ENCODE measurements at places on chromosomes 5 and 9. TPM values are rescaled to one million over a fixed set of nuclear protein-coding genes. Genes with fewer than 3 reads are reported as not detected.
A peak's percentile ranks its signal among the peaks of the same experiment; 100 is the strongest.

GRCh38 chr9:4594994-4595393 lies 67.1 kb upstream of the PLPP6 start:
- H3K27me3 ChIP-seq = no peaks in the 10 kb centered on the region
- H3K27ac ChIP-seq = peak overlapping the region; percentile 48
- no peak for DNase-seq
- no peak overlapping the region for H3K4me3 ChIP-seq
- H3K4me1 ChIP-seq = peaks cover 49% of the 10 kb centered on the region

DNA sequence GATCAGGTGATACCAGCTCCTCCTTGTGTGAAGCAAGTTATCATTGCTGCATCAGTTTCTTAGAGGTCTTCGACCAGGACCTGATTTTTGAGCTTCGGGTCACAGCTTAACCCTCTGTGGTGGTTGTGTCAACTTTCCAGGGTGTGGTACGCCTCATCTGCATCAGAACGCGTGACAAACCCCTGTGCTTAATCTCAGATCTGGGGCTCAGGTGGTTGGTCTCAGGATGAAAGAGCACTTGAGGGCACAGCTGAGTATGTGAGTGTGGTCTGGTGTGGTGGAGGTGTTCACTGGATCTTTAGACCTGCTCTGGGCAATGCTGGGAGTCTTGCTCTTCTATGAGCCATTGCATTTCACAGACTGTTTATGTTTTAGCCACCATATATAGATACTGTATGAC lies 64.1 kb downstream of the OSTF1 start:
- peaks cover 4% of the 10 kb centered on the region for H3K36me3 ChIP-seq
- no peaks in the 10 kb centered on the region for H3K27me3 ChIP-seq
- H3K4me1 ChIP-seq = peaks cover 21% of the 10 kb centered on the region
- no peak overlapping the region for H3K27ac ChIP-seq
- DNase-seq = no peak
- no peak overlapping the region for H3K4me3 ChIP-seq

GRCh38 chr5:89087128-89087527 lies 204.1 kb upstream of the MEF2C start:
- no peak overlapping the region for H3K27ac ChIP-seq
- H3K4me1 ChIP-seq = no peaks in the 10 kb centered on the region
- H3K36me3 ChIP-seq = no peaks in the 10 kb centered on the region
- no peak for DNase-seq
- no peak overlapping the region for H3K4me3 ChIP-seq

GRCh38 chr5:108109059-108109458 lies 272.8 kb downstream of the FBXL17 start:
- no peak for DNase-seq
- H3K27ac ChIP-seq = no peak overlapping the region
- no peaks in the 10 kb centered on the region for H3K4me1 ChIP-seq
- H3K36me3 ChIP-seq = no peaks in the 10 kb centered on the region
- H3K27me3 ChIP-seq = no peaks in the 10 kb centered on the region
- H3K4me3 ChIP-seq = no peak overlapping the region

- H3K27me3 ChIP-seq = no peaks in the 10 kb centered on the region
- DNase-seq = no peak
- no peaks in the 10 kb centered on the region for H3K4me1 ChIP-seq
- H3K36me3 ChIP-seq = peaks cover 8% of the 10 kb centered on the region
- H3K4me3 ChIP-seq = no peak overlapping the region
- H3K27ac ChIP-seq = no peak overlapping the region
These were observed 21.5 kb downstream of the XPA start for GRCh38 chr9:97675655-97676054.

DNA sequence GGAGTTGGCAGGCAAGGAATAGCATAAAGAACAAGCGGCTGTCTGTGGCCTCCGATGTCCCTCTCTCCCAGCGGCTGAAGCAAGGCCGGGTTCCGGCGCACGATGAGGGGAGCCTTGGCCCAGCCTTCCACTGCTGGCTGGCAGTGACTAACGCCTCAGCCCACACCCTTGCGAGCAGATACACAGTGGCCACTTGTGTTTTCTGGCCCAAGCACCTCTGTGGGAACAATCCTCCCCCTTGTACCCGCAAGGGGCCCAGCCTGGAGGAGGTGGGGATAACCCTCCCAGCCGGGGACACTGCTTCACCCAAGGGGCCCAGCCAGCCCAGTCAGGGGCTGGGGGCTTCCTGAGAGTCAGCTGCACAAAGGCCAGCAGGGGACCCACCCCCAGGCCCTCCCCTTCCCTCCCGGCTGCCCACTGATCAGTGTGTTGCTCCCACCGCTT lies 23.2 kb downstream of the STK10 start:
- H3K4me3 ChIP-seq = no peak overlapping the region
- peaks cover 12% of the 10 kb centered on the region for H3K36me3 ChIP-seq
- peaks cover 8% of the 10 kb centered on the region for H3K27me3 ChIP-seq
- H3K27ac ChIP-seq = no peak overlapping the region
- no peak for DNase-seq
- peaks cover 8% of the 10 kb centered on the region for H3K4me1 ChIP-seq

DNA sequence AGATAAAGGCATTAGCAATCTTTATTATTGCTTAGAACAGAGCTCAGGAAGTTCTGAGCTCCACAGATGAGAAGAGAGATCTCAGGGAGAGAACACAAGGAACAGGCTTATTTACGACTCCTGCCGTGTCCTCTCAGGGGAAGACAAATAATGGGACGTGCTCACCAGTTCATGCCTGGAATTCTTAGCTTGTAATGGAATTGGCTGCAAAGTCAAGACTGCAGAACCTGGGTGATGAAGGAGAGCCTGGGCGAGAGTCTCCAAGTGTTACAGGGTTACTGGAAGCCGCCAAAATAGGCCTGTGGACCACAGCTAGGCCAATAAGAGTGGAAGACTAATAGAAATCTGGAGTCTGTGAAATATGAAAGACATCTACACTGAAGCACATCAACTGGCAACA lies 174.5 kb upstream of the ADAMTSL1 start:
- H3K27ac ChIP-seq = no peak overlapping the region
- no peaks in the 10 kb centered on the region for H3K36me3 ChIP-seq
- DNase-seq = no peak
- peaks cover 17% of the 10 kb centered on the region for H3K4me1 ChIP-seq
- H3K4me3 ChIP-seq = no peak overlapping the region

GRCh38 chr5:82487131-82487530 lies 209.0 kb upstream of the RPS23 start:
- H3K27ac ChIP-seq = no peak overlapping the region
- no peak overlapping the region for H3K4me3 ChIP-seq
- H3K27me3 ChIP-seq = peaks cover 2% of the 10 kb centered on the region
- H3K36me3 ChIP-seq = no peaks in the 10 kb centered on the region
- DNase-seq = no peak

- DNase-seq = no peak
- H3K36me3 ChIP-seq = peaks cover 3% of the 10 kb centered on the region
- H3K4me1 ChIP-seq = peaks cover 18% of the 10 kb centered on the region
- peak overlapping the region; percentile 98 for H3K27ac ChIP-seq
- no peak overlapping the region for H3K4me3 ChIP-seq
- H3K27me3 ChIP-seq = peaks cover 5% of the 10 kb centered on the region
These were observed 5.7 kb upstream of the EGFL7 start for GRCh38 chr9:136656795-136657611.

DNA sequence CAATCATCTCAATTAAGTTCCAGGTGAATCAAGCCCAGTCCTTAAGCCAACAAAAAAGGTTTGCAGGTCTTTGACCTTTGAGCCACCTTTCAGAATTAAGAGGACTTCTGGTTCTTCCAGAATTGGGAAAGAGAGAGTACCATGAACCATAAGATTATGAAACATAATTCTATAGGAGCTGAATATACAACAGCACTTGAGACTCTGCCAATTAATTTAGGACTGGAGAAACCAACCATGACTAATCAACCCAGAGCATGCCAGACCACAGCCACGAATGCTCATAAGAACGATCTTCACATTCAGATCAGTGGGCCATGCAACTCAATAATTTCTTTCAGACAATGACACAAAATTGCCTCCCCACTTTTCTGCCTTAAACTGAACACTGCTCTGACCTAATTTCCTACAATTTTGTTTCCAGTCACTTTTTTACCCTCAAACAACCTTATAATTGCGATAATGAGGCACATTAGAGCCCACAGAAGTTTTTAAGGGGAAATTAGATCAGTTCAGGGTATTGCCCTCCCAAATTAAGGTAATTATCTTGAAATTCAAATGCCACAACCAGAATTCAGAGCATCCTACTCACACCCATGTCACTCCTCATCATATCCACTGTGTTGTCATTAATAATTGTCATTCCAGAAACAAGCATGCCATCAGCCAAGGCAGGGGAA lies 213.4 kb downstream of the ATPSCKMT start:
- H3K27me3 ChIP-seq = peaks cover 1% of the 10 kb centered on the region
- no peak for DNase-seq
- H3K4me1 ChIP-seq = no peaks in the 10 kb centered on the region
- H3K36me3 ChIP-seq = no peaks in the 10 kb centered on the region
- H3K4me3 ChIP-seq = no peak overlapping the region
- no peak overlapping the region for H3K27ac ChIP-seq

DNA sequence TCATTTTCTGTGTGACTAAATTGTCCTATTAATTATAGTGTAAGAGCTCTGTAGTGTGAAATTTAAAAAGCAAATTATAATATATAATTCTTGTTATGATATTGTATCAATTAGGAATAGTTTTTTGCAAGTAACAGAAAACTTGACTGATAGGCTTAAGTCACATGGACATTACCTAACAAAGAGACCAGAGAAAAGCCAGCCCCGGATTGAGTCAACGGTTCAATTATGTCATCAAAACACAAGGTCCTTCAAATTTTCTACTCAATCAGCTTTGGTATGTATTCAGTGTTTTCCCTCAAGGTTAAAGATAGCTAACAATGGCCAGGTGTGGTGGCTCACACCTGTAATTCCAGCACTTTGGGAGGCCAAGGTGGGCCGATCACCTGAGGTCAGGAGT lies 126.7 kb upstream of the PTGER4 start:
- no peak overlapping the region for H3K27ac ChIP-seq
- H3K27me3 ChIP-seq = peaks cover 2% of the 10 kb centered on the region
- no peaks in the 10 kb centered on the region for H3K36me3 ChIP-seq
- peaks cover 9% of the 10 kb centered on the region for H3K4me1 ChIP-seq
- DNase-seq = no peak
- no peak overlapping the region for H3K4me3 ChIP-seq

GRCh38 chr5:121378559-121379359 lies 472.9 kb upstream of the FTMT start:
- H3K4me3 ChIP-seq = no peak overlapping the region
- no peaks in the 10 kb centered on the region for H3K4me1 ChIP-seq
- H3K27ac ChIP-seq = no peak overlapping the region
- no peaks in the 10 kb centered on the region for H3K36me3 ChIP-seq

The DPM2 gene
- 31.5 TPM for total RNA-seq

The MEIKIN gene
- total RNA-seq = not detected

DNA sequence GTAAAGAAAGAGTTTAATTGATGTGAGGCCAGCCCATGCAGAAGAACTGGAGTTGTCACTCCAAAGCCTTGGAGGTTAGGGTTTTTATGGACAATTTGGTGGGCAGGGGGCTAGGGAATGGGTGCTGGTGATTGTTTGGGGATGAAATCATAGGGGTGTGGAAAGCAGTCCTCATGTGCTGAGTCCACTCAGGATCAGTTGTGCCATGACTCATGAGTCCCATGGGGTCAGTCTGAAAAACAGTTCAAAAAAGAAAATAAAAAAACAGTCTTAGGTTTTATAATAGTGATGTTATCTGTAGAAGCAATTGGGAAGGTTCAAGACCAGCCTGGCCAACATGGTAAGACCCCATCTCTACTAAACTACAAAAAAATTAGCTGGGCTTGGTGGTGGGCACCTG lies 162.3 kb downstream of the KDM4C start:
- H3K4me1 ChIP-seq = peaks cover 11% of the 10 kb centered on the region
- H3K27me3 ChIP-seq = peaks cover 4% of the 10 kb centered on the region

The FGD3 gene
- 1.1 TPM for total RNA-seq

- no peak overlapping the region for H3K27ac ChIP-seq
- no peak overlapping the region for H3K4me3 ChIP-seq
- H3K4me1 ChIP-seq = no peaks in the 10 kb centered on the region
- no peak for DNase-seq
These were observed 167.3 kb downstream of the SEC61B start for GRCh38 chr9:99389087-99390033.

The BTNL9 gene
- 24.3 TPM for total RNA-seq

- H3K4me1 ChIP-seq = peaks cover 2% of the 10 kb centered on the region
- H3K27me3 ChIP-seq = no peaks in the 10 kb centered on the region
- no peaks in the 10 kb centered on the region for H3K36me3 ChIP-seq
- no peak overlapping the region for H3K27ac ChIP-seq
These were observed 53.9 kb upstream of the AFAP1L1 start for GRCh38 chr5:149217803-149218155.

The ZNF658 gene
- 10.0 TPM for total RNA-seq

- DNase-seq = no peak
- peaks cover 28% of the 10 kb centered on the region for H3K36me3 ChIP-seq
- H3K27me3 ChIP-seq = no peaks in the 10 kb centered on the region
These were observed 22.6 kb upstream of the ORM1 start for GRCh38 chr9:114300153-114300845.

GRCh38 chr9:77561331-77562018 lies 86.6 kb downstream of the GNA14 start:
- peaks cover 2% of the 10 kb centered on the region for H3K27me3 ChIP-seq
- peaks cover 20% of the 10 kb centered on the region for H3K4me1 ChIP-seq
- no peak for DNase-seq
- no peaks in the 10 kb centered on the region for H3K36me3 ChIP-seq
- no peak overlapping the region for H3K27ac ChIP-seq
- H3K4me3 ChIP-seq = no peak overlapping the region

The LTC4S gene
- 1.0 TPM for total RNA-seq

The GKAP1 gene
- 3.5 TPM for total RNA-seq

DNA sequence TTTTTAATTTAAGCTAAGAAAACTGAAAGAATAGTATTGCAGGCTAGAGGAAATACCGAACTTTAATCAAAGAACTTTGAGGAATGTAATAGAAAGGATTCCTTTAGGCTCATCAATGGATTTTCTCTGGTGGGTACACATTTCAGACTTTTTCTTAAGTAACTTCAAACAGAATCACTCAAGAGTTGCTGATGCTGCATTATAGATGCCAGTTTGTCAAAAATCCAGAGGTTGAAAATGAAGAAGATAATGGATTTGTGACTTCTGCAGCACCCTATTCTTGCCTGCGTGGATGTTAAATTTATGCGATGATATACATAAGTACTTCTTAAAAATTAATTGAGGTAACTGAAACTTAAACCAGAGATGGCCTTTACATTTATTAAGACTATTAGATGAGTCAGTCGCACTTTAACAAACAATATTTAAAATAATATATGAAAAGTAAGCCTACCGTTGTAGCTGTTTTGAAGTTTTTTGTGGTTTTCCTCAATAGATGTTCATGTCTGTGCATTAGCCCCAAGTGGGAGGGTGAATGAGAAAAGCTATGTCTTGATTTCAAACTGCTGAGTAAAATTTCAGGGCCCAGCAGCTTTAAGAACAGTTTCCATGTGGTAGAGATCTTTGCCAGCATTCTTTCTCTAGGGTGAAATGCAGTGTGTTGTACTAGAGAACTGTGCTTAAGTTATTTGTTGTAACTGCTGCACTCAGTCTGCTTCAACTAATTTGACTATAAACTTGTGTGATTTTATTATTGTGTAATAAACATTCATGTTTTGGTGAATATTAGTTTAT lies at the start of gene OGN:
Gene OGN, minus strand, starts transcription at position 537 of the 795 bp plus-strand sequence. CDS start 1,171 bp downstream, outside the sequence.
- DNase-seq = no peak
- H3K36me3 ChIP-seq = no peaks in the 10 kb centered on the region
- H3K27ac ChIP-seq = no peak within 1 kb of the TSS
- H3K4me1 ChIP-seq = peaks cover 5% of the 10 kb centered on the region

- H3K27me3 ChIP-seq = no peaks in the 10 kb centered on the region
- no peak overlapping the region for H3K4me3 ChIP-seq
- no peak for DNase-seq
- H3K36me3 ChIP-seq = no peaks in the 10 kb centered on the region
These were observed 134.9 kb downstream of the PRDM6 start for GRCh38 chr5:123223921-123224320.

The DMRT3 gene
- not detected for total RNA-seq
